ENCODE measurements at places on chromosomes 3 and 15.

GRCh38 chr3:124812291-124813265 lies 74.6 kb downstream of the ITGB5 start:
- DNase-seq: no peak

DNA sequence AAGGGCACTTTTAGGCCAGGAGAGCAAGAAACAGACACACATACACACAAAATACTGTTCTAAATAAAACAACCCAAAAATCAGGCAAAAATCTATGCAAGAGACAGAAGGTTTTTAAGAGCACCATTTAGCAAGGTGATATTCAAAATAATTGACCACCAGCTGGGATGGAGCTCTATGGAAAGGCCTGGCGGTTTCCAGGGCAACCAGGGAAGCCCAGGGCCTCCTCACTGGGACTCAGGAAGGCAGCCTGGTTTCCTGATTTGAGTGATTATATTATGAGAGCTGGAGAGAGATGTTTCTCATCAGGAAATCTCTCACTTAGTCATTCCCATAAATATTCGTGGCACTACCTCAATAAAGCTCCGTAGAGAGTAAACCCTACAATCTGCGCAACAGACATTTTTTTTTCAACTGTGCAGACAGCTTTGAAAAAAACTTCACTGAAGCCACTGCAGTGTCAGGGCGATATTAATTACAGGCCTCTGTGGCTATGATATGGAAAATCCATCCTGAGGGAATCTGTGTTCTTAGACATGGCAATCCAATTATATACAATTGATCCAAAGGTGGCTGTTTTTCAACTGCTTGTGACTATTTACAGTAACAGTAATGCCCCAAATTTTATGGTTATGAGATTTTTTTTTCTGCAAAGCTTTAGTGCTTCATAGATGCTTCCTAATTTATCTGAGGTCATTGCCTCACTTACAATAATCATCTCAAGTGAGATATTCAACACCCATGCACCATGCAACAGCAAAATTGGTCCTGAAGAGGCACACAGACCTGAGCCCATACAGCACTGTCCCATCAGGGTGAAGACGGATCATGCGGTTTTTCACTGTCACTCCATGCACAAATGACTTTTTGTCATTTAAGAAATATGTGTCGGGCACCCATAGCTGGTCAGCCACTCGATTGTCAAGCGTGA lies 152.1 kb downstream of the GABRB3 start:
- DNase-seq: no peak

GRCh38 chr3:147538034-147538433 lies 128.9 kb downstream of the ZIC1 start:
- DNase-seq: no peak

DNA sequence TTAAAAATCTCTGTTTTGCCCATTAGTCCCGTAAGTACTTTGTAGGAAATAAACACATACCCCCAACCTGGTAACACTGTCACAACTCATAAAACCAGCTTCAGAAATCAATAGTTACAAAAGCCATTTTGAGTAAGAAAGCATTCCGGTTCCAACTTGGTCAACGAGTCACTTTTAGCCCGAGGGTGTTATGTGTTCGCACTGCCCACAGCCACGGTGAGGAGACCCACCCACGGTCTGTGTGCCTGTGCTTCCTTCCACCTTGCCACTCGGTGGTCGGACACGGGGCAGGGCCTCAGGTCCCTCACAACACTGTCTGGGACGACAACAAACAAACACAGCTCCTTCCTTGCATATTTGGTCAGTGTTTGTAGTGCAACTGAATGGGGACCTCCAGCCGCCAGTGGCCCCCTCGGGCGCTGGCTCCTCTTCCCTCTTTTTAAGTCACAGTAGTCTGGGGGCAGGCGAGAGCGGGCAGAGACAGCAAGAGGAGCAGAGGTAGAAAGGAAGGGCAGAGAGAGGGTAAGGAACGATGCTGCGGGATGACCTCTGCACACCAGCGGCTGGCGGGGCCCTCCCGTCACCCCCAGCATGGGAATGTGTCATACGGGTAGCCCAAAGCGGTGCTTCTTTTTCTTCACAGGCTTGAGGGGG lies 5.2 kb upstream of the MUSTN1 start:
- DNase-seq: no peak

- DNase-seq: no peak
Measured at GRCh38 chr3:78268716-78269668, 1229.1 kb downstream of the ROBO2 start.

- DNase-seq: no peak
Measured at GRCh38 chr15:26866298-26867199, at the start of gene GABRA5. GABRA5 (plus strand) TSS chr15:26867062; CDS start chr15:26869249, 2,187 bp downstream.

GRCh38 chr3:16332904-16333426 lies 68.0 kb downstream of the OXNAD1 start:
- DNase-seq: no peak

GRCh38 chr3:29080967-29081366 lies 199.9 kb upstream of the RBMS3 start:
- DNase-seq: no peak

DNA sequence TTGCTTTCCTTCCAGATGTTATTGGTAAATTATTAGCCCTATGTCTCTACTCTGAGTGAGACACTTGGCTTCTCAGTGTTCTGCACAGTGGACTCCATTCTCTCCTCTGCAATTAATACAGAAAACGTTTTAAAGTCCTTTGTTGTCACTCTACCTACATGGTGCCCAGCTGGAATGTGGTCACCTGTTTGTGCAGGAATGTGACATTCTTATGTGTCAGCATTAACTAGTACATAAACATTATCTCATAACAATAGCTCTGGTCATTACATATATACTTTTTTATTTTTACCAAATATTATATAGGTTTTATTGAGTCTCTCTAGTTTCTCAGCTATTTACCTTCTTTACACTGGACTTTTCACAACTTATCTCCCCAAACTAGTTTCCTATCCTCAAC lies 147.0 kb upstream of the KCNMB2 start:
- no peak for DNase-seq

GRCh38 chr15:68589053-68589452 lies 10.3 kb downstream of the CORO2B start:
- DNase-seq: no peak

- no peak for DNase-seq
Measured at GRCh38 chr15:98658831-98659699, 10.7 kb downstream of the IGF1R start.

DNA sequence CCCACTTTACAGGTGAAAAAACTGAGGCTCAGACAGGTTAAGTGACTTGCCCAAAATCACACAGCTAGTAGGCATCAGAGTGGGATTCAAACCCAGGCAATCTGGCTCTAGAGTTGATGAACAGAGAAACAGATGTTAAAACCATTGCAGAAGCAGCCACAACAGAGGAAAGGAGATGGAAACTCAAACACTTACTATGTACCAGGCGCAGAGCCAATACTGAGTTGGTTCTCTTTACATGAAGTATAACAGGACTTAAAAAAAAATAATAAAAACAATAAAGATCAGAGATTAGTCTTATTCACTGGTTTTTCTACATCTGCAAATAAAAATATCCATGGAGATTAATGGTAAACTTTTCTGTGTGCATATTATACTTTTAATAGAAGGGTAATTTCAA lies 84.9 kb upstream of the SPATA12 start:
- DNase-seq: no peak

GRCh38 chr3:82354228-82354627 lies 592.8 kb upstream of the GBE1 start:
- no peak for DNase-seq

- DNase-seq: peak; percentile 75
Measured at GRCh38 chr15:98648654-98649471, 524 bp downstream of the IGF1R start.

DNA sequence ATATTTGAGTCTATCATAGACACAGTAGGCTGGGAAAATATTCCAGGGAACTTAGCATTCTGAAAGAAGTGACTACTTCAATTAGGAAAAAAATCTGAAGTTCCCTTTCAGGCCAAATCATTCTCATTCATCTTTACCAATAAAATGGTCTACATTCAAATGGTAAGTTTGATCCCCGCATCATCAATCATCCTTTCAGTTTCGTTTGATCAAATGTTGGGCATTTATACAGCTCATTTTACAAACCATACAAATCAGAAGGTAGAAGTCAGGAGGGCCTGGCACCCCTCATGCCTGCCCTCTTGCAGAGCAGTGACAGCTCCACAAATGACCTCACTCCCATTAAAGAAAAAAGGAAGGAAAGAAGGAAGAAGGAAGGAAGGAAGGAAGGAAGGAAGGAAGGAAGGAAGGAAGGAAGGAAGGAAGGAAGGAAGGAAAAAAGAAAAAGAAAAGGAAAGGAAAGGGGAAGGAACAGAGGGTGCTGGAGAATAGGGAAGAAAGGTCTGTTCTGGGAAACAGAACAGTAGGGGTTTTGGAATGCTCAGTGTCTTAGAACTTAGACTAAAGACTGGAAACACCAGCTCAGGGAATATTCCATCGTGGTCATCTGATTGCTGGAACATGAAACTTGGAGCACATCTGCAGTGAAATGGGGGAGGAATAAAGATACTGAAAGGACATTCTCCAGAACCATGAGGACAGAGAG lies 86.1 kb downstream of the XXYLT1 start:
- DNase-seq: no peak

DNA sequence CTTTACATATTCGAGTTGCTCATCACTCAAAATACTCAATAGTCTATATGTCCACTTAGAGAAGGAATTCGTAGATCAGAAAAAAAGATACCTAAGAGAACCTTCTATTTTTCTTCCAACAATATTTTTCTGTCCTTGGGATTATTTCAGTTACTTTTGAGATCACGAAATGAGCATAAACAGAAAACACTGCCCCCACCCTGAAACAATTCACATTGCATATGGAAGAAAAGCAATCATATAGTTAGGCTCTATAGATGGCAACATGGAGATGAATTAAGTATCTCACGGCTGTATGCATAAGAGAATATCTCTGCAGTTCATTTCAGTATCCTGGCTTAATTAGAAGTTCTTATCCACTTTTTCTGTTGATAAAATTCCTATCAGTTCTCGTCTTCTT lies 391.1 kb downstream of the FGF12 start:
- no peak for DNase-seq

- no peak for DNase-seq
Measured at GRCh38 chr15:71603379-71603778, 207.0 kb upstream of the NR2E3 start.

DNA sequence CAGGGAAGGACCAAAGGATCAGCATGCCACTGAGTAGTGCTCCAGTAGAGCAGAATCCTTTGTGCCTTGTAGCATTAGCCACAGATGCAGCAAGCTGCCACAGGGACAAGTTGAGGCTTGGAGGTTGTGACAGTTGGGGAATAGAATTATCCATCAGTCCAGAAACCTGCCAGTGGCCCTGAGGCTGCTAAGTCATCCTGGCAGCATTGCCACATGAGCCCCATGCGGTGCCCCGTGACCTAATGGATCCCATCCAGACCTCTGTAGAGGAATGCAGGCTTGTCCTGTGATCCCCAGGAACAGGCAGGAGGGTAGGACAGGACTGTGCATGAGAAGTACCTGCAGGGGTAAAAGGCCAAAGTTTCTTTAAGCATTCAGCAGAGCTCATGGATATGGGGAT lies 51.7 kb downstream of the BOC start:
- DNase-seq: no peak

DNA sequence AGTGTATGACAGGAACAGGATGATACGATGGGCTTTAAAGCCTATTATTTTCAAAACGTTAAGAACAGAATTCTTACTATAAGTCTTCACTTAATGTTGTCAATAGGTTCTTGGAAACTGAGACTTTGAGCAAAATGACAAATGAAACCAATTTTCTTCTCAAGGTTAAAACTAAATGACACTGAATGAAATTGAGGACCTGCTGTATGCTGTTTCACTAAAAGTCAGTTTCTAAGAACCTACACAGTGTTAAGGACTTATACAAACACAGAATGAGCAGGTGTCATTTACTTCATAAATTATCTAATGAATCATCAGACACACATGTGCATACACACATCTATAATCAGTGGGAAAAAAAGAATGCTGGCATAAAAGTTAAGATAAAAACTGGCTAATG lies 106.9 kb downstream of the RFTN1 start:
- no peak for DNase-seq

DNA sequence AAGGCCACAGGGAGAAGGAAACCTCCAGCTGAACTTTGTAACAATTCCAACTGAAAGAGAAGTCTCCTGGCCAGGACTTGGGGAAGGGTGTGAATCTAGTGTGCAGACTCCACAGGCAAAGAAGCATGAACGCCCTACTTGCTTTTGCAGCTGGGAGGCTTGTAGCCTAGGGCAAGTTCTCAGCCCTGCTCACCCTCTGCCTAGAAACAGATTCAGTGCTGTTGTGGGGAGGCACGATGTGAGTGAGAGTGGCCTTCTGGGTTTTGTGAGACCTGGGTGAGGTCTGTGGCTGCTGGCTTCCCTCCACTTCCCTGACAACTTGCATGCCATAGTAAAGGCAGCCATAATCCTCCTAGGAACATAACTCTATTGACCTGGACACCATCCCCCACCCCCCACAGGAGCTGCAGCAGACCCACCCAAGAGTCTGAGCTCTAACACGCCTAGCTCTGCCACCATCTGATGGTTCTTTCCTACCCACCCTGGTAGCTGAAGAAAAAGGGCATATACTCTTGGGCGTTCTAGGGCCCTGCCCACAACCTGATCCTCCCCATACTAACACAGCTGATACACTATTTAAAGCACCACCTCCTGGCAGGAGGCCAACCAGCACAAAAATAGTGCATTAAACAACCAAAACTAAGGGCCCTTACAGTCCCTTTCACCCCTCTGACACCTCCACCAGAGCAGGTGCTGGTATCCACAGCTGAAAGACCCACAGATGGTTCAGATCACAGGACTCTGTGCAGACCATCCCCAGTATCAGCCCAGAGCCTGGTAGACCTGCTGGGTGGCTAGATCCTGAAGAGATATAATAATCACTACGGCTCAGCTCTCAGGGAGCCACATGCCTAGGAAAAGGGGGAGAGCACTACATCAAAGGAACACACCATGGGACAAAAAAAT lies 426.5 kb downstream of the IGSF11 start:
- DNase-seq: no peak

DNA sequence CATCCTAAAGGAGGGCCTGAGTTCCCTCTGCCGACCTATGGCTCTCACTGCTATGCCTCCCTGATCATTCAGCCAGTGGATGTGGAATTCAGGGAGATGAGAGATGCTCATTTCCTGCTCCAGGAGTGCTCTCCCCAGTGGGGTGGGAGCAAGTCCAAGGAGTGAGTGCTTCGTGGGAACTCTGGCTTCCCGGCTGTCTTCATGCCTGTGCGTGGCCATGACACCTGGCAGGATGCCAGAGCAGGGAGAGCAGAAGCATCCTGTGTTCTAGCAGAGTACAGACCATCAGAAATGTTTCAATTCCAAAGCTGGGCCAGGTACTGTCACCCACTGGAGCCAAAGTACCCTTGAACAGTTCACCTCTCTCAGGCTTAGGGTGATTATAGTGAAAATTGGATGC lies 45.1 kb downstream of the APH1B start:
- DNase-seq: no peak

DNA sequence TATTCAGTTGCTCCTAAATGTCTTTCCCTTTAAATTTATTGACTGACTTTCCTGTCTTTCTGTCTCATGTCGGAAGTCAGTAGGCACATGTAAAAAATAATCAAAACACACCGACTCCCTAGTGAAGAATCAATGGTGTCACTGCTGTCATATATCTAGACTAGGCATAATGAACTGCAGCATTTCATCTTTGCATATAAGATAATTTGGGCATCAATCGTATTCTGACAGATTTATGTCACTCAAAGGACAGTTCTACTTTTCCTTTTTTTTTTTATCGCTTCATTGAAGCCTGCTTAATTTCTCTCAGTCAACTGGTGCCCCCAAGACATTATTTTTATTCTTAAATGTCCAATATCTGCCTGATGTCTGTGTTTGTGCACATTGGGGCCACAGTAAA lies 206.3 kb downstream of the MEIS2 start:
- DNase-seq: no peak

All from activated CD8-positive, alpha-beta memory T cell treated with anti-CD3 and anti-CD28 coated beads, Interleukin-2, amount 50 U/mL, for 48 hours (primary cell).